GM13976 (cell line): ENCODE measurements at places on chromosomes 1 and 21.

GRCh38 chr1:15141935-15142539, 11.5 kb upstream of the TMEM51 start:
- no peak for DNase-seq

DNA sequence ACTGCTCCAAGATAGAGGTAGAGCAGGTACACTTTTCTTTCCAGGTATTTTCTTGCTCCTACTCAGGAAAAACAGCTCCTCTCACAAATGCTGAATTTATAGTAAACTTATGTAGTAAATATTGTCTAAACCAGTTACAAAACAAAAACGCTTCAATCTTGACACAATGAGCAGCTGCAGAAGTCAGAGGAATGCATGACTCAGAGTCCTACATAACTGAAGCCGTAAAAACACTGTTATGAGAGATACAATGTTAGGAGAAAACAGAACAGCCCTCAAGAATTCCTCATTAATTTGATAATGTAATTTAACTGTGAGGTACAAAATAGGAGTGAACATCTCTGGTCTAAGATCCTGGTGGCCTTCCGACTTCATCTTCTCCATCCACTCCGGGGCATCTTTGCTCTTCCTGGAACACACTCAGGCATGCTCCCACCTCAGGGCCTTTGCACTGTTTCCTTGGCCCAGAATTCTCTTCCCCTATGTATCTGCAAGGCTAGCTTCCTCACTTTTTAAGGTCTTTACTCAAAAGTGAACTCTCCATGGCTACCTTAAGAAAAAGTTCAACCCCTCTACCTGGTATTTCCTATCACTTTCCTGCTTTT, 138.5 kb downstream of the SLC45A1 start:
- no peak for DNase-seq

DNA sequence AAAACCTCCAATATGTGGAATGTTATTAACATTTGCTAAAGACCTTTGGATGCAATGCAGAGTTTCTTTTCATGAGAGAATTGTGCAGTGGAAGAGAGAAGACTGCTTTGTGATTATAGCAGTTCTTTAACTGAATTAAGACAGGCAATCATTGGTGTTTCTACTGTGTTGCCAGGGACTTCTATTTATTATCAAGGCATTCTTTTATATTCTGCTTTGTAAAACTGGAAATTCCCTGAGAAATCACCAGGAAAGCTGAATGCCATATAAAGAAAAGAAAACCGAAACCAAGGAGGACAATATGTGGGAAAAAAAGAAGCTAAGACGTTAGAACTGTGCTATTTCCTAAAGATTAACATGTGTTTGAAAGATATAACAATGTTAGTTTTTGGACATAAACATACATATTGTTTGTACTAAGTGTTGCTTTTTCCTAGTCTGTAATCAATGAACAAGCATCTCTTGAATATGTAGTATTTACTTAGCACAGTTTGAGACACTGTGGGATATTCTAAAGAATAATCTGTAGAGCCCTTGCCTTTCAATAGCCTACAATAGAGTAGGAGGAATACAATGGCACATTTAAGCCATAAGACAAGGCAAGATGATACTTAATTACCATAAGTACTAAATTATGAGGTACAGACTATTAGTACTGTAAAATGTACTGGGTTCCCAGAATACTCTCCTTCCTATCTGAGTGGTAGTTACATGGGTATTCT, 47.1 kb downstream of the EXTL2 start:
- DNase-seq, result no peak

DNA sequence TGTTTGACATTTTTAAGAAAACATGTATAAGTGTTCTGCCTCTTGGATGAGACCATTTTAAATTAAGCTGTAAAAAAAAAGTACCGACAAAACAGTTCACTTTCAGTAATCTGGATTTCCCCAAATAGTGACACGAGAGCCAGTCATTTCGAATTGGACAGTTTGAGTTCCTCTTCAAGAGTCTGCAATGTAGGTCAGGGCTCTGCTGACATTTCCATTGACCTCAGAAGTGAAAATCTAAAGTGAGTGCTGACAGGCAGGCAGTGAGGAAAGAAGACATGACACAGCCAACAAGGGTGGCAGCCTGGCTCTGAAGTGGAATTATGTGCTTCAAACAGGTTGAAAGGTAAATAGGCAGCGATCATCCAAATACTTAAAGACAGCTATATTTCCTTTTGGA, at the start of gene IL23R:
TSS of gene IL23R (plus strand) at position 259 of the 400 bp plus-strand sequence. CDS start 1,667 bp downstream, outside the sequence.
- DNase-seq, result peak; percentile 60

GRCh38 chr1:159214149-159214760, 9.6 kb downstream of the ACKR1 start:
- peak; percentile 59 for DNase-seq

- no peak for DNase-seq
These were observed 9.9 kb upstream of the HAO2 start for GRCh38 chr1:119358636-119359035.

- DNase-seq, result no peak
These were observed 9.6 kb downstream of the SLC37A1 start for GRCh38 chr21:42523211-42523610.

- DNase-seq, result no peak
These were observed 49.6 kb upstream of the PSMG1 start for GRCh38 chr21:39232861-39233291.

GRCh38 chr1:70061231-70061630, 144.1 kb downstream of the LRRC40 start:
- no peak for DNase-seq

DNA sequence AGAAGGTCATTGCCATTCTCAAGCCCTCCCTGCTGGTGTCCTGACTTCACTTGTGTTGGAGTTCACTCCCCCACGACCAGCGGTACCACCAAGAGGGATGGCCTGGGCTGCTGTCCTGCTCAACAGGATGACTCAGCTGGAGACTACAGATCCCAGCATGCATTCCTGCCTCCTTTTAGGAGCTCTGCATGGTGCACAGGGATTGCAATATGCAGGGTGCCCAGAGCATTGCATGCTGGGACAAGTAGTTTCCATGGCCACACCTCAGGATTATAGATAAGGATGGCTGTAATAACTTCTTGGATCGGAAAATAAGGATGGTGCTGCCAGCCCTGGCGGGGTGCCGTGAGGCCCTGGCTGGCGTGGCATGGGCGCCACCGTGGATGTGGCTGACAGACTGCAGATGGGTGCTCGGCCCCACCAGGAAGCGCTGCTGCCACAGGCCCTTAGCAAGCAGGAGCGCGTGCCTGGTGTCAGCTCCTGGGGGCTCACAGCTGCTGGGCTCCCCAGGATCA, 150.0 kb downstream of the CASZ1 start:
- no peak for DNase-seq

DNA sequence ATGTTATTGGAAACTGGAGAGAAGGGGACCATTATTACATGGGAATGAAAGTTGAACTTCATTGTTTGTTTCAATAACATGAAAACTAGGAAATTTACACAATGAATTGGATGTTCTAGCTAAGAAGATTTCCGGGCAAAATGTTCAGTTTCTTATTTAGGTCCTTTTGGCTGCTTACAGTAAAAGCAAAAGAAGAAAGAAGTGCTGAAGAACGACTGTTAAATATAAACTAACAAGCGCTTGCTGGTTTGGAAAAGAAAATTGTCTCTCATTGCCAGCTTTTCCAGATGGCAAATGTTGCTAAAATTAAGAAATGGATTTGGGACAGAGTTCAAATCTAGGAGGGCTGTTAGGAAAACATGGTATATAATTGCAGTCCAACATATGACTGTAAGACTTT, 139.6 kb downstream of the ZNF644 start:
- no peak for DNase-seq

DNA sequence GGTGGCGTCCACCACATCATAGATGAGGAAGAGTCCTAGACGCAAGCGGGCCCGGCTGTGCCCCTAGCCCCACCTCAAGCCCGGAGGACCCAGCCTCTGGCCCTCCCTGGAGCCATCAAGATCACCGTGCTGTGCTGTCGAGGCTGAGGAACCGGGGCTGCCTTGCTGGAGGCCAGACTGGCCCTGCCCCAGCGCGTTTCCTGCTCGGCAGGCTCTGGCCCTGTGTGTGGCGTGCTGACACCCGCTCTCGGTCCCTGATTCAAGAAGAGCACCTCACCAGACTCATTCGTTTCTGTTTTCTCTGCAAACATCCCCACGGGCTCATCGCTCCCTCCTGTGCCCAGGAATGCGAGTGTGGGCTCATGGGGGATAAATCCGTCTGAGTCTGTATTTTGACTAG, 51.1 kb downstream of the GLIS1 start:
- DNase-seq, result no peak

DNA sequence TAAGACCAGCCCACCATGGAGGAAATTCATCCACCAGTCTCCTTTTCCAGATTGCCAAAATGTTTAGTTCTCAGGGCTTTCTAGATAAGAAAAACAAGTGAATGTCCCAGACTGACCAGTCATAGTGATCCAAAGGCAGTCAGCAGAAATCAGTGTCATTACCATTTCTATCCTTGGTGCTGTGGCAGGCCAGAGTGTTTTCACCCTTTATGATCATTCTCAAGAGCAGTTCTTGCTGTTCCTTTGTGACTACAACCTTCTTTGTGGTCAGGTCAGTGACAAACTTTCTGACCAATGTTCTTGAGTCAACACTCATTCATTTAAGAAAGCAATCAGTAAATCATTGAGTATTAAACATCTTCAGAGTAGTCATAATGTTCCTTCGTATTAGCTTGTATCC, 7.3 kb upstream of the DHCR24 start:
- no peak for DNase-seq

GRCh38 chr21:15455819-15456462, 273.8 kb upstream of the USP25 start:
- DNase-seq, result no peak

DNA sequence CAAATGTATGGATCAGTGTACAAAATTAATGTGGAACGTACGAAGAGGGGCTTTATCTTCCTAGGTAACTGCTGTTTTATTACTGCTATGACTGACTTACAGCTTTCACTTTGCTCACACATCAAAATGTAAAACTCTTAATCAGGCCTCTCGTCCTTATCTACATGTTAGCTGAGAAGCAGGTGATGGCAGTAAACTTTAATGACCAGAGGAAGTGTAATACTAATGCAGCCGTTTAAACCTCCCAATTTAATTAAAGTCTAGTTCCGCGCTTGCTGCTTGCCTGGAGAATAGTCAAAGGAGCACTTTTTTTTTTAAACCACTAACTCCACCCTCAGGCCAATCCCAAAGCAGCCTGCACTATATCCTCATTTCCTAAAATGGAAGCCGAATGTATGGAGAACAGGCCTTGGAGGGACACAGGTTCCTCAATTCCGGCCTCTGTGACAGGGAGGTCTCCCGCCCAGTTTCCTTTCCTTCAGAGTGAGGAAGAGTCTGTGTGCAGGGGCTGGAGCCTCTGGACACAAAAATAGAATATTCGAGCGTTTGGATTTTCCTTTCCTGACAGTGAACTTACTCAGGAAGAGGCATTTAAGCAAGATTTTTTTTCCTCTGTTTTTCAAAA, 36.7 kb upstream of the RASAL2 start:
- no peak for DNase-seq

- peak; percentile 93 for DNase-seq
These were observed 21.6 kb upstream of the C1orf159 start for GRCh38 chr1:1137256-1138045.

DNA sequence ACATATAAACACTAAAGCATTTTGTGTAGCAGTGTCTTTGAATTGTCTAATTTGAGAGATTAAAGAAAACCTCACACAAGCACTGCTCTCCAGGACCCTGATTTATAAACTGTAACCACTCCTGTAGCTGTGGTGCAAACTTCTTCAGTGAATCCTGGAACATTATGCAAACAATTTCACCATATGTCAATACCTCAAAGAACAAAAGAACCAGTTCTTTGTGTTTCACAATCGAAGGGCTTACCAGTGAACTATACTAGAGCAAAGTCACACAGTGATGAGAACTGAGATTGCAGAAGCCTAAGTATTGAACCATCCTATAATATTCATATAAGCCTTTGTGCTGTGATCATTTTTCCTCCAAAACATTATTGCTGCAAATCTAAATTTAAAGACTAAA, 21.5 kb downstream of the DPH5 start:
- DNase-seq, result no peak

DNA sequence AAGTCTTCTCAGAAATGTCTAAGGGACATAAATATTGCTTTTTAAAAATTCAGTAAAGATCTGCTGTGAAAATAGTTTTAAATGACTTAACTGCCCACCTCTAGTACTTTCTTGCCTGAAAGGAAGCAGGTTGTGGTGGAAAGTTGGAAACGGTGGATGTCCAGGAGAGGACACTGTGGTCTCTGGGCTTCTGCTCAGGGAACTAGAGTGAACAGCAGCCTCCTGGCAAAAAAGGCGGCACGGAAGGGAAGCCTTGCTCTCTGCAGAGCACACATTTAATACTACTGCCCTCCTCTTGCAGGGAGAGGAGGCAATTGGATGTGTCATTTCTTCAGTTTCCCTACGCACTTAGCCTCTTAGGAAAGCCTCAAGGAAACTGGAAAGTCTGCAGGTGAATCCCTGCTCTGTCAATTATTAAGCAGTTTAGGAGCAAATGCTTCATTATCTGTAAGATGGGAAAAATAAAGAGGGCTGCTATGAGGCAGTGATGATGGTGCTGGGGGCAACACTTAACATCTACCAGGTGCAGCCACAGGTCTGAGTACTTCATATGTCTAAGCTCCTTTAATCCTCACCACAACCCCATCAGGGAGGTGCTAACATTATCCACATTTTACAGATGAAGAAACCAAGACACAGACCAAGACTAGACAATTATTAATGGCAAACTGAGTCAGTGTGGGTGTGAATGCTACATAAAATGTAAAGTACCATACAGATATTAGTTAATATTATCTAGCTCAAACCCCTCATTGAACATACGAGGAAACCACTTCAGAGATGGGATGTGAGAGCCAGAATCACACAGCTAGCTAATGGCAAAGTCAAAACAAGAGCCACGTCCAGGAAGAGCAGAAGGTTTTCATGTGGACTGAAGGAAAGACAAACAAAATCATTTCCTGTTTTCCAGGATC, 108.9 kb upstream of the ADAR start:
- no peak for DNase-seq

GRCh38 chr1:154777154-154777553, 92.9 kb downstream of the KCNN3 start:
- DNase-seq, result no peak

GRCh38 chr1:7292714-7293419, 478.2 kb upstream of the VAMP3 start:
- no peak for DNase-seq

GRCh38 chr1:175604039-175604941, 139.1 kb downstream of the TNR start:
- DNase-seq, result no peak

- DNase-seq, result no peak
These were observed 38.6 kb downstream of the TARBP1 start for GRCh38 chr1:234440348-234440747.

- peak; percentile 37 for DNase-seq
These were observed 157.2 kb downstream of the PLA2G4A start for GRCh38 chr1:186985889-186986491.

DNA sequence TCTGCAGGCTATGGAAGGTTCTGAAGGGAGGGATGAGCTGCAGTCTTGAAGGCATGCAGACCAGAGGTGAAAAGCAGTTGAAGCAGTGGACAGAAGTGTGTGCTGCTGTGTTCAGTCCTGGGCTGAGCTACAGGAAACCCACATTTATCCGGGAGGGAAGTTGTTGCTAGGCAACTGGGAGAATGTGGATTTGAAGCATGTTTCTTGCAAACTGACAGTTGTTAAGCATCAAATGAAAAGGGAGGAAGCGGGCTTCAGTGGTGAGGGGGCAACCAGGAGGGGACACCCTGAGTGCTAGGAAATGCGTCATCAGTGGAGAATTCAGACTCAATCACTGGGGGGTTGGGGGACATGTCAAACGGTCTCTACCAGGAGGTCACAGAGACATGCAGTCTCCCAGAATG, 28.7 kb downstream of the ABCA4 start:
- no peak for DNase-seq
